Hematopoietic multipotent progenitor cell treated with erythropoietin and hydrocortisone succinate and interleukin-3 and kit ligand, for 8 days (in vitro differentiated cells): ENCODE measurements at places on chromosomes 1 and 21.
A peak's percentile ranks its signal among the peaks of the same experiment; 100 is the strongest.

GRCh38 chr1:67635055-67635809 lies 49.8 kb upstream of the GADD45A start:
- DNase-seq, result peak; percentile 17

DNA sequence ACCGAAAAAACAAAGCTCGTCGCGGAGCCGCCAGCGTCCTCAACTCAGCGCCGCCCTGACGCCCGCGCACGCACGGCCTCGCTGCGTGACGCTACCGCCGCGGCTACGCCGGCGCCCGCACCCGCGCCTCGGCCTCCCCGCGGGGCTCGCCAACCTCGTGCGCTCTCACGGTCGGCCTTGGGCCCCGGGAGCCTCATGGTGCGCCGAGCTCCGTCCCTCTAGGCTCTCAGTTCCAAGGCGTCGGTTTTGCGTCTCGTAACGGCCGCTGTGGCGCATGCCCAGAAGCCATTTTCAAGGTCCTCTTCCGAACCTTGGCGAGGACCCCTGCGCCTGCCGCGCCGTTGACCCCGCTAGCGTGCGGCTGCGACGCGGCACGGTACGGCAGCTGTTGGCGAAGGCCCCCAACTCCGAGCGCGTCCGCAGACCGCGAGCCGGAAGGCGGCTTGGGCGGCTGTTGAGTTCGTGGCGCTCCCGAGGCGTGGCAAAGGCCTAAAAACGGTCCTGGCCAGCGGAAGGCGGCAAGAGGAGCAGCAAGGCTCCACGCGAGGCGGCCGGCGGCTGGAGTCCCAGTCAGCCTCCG lies at the start of gene HENMT1:
Gene HENMT1, minus strand, starts transcription at position 64 of the 580 bp plus-strand sequence. CDS start 1,209 bp downstream, outside the sequence.
- DNase-seq, result peak; percentile 69

DNA sequence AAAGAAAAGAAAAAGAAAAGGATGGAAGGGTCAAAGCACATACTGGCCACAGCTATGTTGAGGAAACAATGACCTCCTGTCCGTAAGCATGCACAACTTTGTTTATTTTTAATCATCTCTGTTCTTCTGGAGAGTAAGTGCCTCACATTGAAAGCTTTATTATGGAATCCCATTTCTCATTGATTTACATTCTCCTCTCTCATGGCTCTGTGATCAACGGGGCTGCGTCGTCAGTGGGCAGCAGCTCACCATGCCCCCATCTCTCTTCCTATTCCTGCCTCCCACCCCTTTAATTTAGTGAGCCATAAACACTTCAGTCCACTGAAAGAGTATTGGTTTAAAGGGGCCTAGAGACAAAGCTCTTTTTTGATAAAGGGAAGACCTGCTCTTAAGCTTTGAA lies 98.9 kb downstream of the KAZN start:
- no peak for DNase-seq

DNA sequence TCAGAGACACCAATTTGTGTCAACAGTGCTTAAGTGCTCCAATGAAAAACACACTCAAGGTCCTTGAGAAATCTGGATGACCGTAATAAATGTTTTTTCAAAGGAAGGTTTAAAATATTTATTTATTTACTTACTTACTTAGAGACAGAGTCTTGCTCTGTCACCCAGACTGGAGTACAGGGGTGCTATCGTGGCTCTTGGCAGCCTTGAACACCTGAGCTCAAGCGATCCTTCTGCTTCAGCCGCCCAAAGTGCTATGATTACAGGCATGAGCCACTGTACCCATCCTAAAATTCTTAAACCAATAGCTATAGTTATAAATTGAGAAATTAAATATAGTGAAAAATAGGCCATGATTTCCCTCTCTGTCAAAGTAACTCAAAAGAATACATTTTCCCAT lies 17.3 kb upstream of the ERICH3 start:
- no peak for DNase-seq

GRCh38 chr1:151825204-151825603 lies 6.4 kb downstream of the RORC start:
- DNase-seq, result no peak

DNA sequence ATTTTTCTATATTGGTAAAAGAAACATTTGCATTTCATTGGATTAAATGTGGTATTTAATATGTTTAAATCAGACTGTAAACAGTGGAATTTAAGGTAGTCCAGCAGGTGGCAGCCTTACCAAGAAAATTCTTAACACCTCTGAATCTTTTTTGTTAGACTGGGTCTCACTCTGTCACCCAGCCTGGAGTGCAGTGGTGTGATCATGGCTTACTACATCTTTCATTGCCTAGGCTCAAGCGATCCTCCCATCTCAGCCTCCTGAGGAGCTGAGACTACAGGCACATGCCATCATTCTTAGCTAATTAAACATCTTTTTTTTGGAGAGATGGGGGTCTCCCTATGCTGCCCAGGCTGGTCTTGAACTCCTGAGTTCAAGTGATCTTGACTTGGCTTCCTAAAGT lies 98.8 kb downstream of the RABGAP1L start:
- DNase-seq, result peak; percentile 72

DNA sequence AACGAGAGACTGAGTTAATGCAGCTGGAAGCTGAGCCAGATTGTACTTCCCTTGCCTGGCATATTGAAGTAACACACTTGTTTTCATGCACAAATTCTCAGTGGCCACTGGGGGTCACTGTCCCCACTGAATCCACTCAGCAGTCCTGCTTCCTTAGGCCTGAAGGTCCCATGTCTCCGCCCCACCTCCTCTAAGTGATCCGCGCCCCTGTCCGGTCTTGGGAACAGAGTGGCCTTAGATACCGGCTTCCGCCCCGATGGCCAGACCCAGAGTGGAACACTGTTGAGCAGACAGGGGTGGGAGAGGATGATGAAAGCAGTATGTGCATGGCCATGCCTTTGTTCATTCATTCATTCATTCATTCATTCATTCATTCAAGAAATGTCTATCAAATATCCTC lies 34.8 kb downstream of the CHAF1B start:
- peak; percentile 85 for DNase-seq

- DNase-seq, result no peak
These were observed 31.2 kb upstream of the LAPTM5 start for GRCh38 chr1:30788580-30789387.

- DNase-seq, result no peak
These were observed 5.9 kb downstream of the KRTAP10-1 start for GRCh38 chr21:44533891-44534627.

DNA sequence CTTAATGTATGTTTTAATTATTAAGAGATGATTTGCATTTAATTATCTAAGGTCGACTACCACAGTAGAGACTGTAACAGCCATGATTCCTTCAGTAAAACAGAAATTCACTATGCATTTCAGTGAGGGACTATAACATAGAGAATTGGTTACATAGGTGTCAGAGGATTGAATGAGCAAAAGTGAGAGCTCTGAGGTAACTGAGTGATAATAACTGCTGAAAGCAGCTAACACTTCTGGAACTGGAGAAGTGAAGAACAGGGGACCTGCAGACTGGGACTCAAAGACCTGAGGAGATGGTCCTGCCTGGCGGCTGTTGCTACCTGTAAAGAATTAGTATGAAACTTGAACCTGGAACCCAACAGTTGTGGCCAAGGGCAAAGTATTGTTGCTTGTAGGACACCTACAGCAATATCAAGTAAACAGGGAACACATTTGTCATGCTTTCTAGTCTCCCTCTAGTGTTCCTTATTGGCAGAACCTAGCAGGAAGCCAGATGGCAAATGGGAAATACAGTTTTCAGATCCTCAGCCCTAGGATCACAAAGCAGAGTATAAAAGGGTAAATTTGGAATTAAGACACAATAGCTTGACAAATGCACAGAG lies 110.6 kb downstream of the HS2ST1 start:
- peak; percentile 76 for DNase-seq

DNA sequence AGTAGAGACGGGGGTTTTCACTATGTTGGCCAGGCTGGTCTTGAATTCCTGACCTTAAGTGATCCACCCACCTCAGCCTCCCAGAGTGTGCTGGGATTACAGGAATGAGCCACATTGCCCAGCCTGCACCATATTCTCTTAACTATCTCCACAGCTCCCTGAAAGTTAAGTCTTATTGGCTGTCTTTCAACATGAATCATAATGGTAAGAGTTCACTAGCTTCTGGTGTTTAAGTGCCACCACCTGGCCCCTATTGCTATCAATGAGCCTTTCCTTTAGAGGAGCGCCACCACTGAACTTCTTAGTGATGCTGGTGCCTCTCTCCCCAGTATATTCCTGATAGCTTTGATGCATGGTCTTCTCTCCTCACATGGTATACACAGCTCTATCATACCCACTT lies 15.7 kb downstream of the ZFYVE9 start:
- DNase-seq, result no peak

DNA sequence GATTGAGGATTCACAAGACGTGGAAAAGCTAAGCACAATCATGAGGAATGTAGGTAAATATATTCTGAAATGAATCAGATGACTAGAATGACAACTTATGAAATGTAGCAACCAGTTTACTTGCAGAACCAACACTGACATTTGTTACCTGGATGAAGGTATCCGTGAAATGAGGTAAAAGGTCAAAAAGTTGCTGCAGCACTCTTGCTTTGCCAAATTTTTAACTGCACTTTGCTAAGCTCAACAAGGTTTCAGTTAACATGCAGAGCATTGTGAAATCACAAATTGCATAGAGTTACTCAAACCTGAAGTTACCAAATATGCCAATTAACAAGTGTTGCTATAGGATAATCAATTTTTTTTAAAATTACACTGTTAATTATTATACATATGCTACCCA lies 1280.1 kb downstream of the KCNT2 start:
- DNase-seq, result no peak

DNA sequence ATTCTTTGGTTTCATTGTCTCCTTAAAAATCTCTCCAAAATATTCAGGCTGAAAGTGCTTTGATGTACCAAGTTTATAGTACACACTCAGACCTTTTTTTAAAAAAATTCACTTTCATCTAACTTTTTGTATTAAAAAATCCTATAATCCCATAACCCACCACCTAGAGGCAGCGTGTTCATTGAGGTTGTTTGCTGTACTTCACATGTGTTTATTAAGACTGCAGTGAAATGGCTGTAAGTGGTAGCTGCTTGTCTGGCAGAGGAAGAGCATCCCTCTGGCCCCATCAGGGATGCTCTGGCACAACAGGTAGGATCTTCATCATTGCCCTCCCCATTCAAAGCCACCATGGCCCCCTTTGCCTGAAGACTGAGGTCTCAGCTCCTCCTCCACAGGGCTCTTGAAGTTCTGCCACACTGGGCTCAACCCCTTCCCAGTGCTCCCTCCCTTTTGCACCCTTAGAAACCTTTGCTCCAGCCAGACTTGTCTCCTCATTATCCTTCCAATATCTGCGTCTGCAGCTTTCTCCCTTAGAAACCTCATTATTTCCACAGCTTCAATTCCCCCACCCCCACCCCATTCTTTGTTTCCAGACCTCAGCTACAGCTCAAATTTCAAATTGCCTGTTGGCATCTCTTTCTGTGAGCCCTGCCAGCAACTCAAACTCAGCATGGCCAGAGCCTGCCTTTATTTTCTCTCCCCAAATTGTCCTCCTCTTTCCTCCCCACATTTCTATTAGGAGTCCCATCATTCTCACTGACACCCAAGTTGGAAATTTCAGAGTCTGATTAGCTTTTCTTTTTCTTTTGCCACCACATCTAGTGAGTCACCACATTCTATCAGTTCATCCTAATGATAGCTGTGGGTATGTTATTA lies 369.6 kb upstream of the USP24 start:
- no peak for DNase-seq

DNA sequence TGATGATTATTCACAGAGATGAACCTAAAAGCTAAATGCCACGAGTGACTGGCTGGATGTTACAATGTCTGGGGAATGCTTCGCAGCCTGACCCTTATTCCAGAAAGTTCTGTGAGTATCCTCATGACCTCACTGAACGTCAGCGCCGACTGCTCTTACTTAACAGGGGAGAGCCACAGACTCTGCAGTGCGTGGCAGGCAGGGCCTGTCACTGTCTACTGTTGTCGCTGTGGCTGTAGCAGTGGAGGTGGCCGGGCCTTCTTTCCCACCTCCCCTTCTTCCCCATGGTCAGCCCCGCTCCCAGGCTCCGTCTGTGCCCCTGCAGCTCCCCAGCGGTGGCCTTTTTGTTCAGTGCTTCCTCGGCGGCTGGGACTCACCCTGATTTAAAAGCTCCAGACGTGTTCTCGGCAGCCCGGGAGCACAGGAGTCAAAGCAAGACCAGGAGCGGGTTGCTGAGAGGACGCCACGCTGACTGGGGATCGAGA lies 52.2 kb upstream of the TARBP1 start:
- no peak for DNase-seq

- DNase-seq, result peak; percentile 60
These were observed 8.3 kb upstream of the NVL start for GRCh38 chr1:224338150-224338838.

GRCh38 chr1:18943162-18943561 lies 13.3 kb downstream of the IFFO2 start:
- DNase-seq, result no peak

DNA sequence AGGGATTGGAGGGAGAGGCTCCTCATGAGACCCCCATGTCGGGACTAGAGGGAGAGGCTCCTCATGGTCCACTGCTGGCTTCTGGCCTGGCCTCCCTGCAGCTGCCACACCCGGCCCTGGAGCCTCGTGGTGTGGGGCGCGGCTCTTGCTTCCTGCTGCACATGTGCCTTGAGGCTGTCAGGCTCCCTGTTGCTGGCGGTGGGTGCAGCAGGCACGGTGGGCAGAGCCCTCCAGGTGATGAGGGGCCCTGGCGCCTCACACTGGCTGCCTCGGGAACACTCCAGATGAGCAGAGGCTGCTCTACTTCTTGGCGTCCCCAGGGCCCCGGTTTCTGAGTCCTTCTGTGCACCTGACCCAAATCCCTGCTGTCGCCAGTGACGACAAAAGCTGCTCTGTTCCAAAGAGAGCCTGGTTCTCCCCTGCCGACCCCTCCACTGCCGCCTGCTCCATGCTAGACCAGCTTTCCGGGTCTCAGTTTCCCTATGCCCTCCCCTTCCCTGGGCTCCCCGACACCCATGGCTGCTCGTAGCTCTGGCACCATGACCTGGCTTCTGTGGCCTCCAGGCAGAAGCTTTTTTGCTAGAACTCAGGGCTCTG lies 9.7 kb upstream of the ATAD3B start:
- peak; percentile 28 for DNase-seq

- no peak for DNase-seq
These were observed 738 bp upstream of the TRIM11 start for GRCh38 chr1:228407106-228408040.

- no peak for DNase-seq
These were observed 30.6 kb upstream of the CSF1 start for GRCh38 chr1:109879881-109880525.

DNA sequence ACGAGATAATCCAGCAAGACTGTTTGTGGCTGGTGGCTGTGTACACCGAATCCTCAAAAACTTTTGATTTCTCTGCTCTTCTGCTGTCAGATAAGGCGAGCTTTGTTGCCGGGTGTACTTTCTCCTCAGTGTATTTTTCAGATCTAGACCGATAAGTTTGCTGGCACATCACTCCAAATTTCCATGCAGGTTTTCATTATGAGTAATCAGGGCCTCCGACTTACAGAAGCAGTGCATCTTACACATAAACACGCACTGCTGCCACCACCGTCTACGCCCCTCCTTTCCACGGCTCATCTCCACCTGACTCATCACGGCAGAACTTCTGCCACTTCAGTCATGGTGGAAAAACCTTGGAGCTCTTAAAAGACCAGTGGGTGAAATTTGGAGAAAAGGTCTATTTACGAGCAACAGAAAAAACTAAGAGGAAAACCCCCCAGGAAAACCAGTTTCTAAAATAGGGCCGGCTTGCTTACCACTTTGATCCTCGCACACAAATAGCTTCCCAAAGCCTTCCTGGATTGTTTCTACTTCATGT lies 7.7 kb downstream of the ZBTB21 start:
- no peak for DNase-seq
